ENCODE measurements at places on chromosomes 2 and 18.
A peak's percentile ranks its signal among the peaks of the same experiment; 100 is the strongest.

DNA sequence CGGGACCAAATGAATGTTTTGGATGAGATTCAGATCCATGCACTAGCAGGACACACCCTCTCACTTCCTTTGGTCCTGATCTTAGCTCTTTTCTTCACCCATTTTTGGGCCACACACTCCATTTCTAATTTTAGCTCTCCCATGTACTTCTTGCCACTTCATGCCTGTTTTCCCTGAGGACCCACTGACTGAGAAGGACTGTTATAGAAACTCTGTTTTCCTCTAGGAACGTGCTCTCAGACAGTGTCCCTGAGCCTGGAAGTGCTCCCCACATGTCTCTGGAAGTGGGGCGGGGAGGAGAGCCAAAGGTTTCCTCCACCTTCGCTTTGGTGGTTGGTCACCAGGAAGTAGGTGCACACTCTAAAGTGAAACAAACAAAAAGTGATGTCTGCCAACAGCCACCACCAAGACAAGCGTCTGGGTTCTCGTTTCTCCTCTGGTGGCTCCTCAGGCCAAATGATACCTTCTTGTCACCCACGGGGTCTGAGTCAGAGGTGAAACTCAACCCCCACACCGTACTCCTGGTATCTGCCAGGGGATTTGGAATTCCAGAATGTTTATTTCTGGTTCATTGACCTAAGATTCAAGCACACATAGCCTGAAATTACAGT, 74.7 kb downstream of the MERTK start:
- DNase-seq: no peak

DNA sequence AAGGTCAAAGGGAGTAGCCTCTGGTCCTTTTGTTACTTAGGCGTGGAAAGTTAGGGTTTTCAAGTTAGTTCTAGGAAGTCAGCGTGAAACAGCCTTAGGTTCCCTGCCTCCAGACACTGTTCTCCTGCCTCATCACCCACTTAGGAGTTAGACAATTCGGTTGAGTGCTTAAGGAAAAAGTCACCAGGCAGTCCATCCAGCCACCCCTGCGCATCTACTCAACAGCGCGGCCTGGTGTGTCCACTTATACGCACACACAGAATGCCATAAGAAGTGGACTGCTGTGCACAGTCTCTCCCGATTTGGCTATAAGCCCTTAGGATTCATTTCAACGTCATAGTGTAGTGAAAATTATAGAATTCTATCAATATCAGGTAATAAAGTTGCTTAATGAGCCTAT, 470.8 kb upstream of the TNP1 start:
- DNase-seq: no peak

DNA sequence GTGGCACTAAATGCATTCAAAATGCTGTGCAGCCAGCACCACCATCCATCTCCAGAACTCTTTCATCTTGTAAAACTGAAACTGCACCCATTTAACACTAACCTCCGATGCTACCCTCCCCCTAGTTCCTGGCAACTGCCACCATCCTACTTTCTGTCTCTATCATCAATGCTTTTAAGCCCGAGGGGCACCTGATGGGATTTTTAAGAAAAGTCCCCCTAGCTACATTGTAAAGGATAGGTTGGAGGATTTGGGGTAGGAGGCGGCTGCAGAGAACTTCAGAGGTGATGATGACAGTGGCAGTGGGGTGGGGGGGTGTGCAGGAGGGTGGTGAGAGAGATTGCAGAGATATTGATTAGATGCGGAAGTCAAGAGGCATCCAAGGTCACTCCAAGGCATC, 10.8 kb upstream of the YWHAQ start:
- DNase-seq: no peak

- DNase-seq: no peak
Measured at GRCh38 chr2:170155723-170156253, 22.2 kb upstream of the MYO3B start.

GRCh38 chr2:25159949-25160348, 8.4 kb downstream of the POMC start:
- no peak for DNase-seq

GRCh38 chr2:53208815-53209214, 558.8 kb upstream of the CHAC2 start:
- no peak for DNase-seq

DNA sequence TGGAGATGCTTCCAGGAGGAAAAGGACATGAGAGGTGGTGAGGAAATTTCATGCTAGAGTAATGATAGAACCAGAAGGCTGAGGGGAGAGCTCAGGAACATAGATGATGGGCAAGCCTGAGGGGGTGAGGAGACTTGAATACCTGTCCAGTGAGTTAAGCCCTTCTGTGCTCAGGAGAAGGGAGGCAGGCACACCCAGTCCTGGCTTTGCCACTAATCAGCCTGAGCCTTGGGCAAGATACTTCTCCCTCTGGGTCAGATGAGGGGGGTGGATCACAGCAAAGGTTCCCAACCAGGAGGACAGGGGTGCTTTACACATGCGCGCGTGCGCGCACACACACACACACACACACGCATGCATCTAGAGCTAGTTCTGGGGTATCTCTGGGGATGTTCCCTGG, 151.6 kb upstream of the MSH6 start:
- DNase-seq: no peak

DNA sequence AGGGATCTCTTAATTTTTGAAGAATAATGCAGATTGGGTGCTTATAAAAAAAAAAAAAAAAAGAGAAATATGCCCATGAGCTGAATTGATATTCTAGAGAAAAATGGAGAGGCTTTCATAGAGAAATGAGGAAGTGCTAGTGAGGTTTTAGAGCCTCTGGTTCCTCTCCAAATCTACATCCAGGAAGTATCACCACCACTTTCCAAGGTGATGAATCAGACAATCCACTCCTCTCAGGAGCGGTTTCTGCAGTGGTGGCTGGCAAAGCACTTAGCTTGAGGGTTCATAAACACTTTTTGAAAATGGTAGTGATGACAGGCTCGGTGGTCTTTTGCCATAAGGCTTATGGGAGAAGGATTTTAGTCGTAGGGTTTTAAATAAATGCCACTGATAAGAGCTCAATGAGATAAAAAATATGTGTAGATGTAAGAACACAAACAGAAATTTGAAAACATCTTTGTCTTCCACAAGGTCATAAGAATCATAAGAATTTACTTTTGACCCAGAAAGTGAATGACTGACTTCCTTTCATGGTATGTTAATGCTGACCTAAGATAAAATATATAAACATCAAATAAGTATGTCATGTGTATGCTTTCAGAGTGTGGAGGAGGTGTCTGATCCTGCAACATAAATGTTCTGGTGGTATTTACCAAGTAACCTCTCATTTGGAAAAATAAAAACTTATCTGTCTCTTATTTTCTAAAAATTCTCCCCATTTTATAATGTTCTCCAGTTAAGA, 42.1 kb upstream of the DSG1 start:
- DNase-seq: no peak

DNA sequence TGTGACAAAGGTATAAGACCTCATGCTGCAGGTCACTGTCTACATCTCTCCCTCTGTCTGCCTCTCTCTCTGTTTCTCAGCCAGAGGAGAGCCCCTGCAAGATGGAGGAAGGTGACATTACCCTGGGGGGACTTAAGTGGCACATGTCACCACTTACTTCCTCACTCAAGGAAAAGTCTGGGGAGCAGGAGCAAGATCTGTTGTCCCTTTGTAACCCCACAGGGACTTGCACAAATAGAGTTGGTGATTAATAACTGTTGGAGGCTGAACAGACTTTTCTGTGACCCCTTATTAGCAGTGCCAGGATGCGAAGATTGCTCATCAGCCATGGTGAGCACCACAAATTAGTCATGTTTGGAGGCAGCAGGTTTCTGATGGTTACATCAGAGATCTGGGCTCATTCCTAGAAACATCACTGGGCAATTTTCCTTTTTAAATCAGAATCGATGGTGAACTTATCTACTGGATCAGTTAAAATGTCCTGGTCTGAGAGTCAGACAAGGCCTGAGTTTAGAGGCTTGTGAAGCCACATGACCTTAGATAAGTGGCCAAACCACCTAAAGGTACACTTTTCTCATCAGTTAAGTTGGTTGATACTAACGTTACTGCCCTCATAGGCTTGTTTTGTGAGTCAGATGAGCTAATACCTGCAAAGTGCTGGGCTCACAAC, 81.2 kb upstream of the LTBP1 start:
- DNase-seq: no peak

GRCh38 chr2:37676274-37676673, 4.8 kb upstream of the CDC42EP3 start:
- no peak for DNase-seq

GRCh38 chr2:238820916-238821315, 27.0 kb upstream of the TWIST2 start:
- DNase-seq: no peak

- DNase-seq: no peak
Measured at GRCh38 chr2:203603456-203604389, 68.6 kb upstream of the RAPH1 start.

- DNase-seq: no peak
Measured at GRCh38 chr2:22826703-22827102, 558.3 kb upstream of the KLHL29 start.

DNA sequence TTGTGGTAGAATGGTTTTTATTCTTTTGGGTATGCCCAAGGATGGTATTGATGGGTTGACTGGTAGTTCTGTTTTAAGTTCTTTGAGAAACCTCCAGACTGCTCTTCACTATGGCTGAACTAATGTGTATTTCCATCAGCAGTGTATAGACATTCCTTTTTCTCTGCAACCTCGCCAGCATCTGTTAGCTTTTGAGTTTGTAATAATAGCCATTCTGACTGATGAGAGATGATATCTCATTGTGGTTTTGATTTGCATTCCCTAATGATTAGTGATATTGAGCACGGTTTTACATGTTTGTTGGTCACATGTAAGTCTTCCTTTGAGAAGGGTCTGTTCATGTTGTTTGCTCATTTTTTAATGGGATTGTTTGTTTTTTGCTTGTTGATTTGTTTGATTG, 1348.7 kb upstream of the NXPH2 start:
- no peak for DNase-seq

DNA sequence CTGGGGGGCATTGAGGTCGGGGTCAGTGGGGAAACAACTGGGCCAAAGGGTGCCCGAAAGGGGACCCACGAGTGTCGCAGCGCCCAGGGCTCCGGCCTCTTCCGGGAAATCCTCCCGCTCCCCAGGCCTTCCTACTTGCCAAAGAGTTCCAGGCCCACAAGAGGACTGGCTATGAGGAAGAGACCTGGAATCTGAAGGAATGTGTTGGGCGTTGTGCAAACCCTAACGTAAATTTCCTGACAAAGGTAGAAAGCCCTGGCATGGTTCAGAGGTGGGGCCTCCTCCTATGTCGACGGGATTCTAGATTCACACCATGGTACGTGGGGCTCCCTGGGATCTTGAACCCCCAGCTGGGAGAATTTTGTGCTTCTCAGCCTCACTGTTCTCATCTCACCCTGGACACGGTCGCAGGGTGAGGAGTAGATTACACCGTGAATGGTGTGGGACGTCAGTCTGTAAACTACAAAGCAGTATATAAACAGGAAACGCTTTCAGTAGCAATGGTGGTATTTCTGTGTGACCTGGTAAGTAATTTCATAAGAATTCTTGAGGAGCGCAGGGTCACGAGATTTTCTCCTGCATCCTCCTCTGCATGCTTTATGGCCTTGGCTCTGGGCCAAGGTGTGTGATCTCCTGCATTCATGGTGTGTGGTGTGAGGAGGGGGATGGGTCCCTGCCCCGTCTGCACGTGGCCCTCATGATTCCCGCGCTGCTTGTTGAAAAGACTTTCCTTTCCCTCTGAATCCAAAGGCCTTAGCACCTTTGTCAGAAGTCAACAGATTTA, 868 bp downstream of the HSBP1L1 start:
- DNase-seq: no peak

GRCh38 chr18:79598633-79599175, 80.9 kb upstream of the CTDP1 start:
- no peak for DNase-seq

DNA sequence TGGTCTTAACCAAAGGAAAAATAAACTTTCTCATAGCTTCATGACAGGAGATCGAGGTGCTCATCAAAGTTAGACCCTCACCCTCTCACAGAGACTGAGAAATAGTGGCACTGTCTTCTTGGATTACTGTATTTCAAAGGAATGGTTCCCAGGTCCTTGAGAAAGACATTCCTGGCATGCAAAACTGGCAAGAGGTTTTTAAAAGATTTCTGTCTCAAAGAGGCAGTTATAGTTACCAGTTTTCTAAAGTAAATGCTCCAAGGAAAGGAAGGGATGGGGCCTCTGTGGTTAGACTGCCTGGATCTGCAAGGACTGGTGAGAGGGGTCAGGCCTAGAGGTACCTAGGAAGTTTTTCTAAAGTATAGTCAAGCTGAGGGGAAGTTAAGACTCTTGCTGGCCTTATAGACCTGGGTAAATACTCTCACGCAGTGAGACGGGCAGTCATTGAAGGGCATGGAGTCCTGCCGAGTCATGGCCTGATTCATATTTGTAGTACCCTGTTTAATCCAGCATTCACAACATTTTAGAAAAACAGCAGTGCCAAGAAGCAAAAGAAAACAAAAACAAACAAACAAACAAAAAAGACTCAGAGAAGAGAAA, 226.1 kb downstream of the DOK6 start:
- DNase-seq: no peak

GRCh38 chr2:173589604-173590275, 235.1 kb downstream of the CDCA7 start:
- no peak for DNase-seq

DNA sequence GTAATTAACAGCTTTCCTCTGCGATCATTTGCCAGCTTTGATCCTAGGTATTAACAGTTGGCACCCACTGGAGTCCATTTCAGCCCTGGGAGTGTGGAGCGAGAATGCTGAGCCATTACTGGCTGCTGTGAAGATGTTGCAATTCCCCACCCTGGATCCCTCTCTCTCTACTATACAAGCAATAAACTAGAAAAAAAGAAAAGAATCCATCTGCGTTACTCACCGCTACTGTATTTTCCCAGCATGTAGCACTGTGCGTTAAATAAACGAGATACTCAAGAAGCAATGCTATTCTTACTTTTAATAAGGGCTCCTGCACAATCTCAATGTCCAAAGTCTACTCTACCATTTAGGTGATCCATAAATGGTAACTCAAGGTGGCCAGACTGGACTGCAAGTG, 8.5 kb downstream of the RTTN start:
- no peak for DNase-seq

DNA sequence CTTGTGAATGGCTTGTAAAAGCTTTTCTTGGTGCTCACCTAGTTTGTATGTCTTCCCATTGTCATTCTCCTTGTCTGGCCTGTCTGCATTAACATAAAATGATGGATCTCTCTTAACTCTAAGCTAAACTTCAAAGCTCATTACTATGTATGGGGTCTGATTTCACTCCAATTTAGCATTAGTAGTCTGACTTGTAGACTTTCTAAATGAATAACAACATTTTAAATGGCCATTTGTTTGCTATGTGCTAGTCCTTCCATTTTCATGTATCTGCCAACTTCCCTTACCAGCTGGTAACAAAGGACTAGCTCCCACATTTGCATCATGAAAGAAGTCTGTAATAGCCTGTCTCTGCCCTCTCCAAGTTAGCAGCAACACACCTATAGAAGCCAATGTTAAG, 324.2 kb upstream of the RGPD4 start:
- no peak for DNase-seq

- peak; percentile 27 for DNase-seq
Measured at GRCh38 chr2:218996937-218997336, 3.7 kb upstream of the CRYBA2 start.

- no peak for DNase-seq
Measured at GRCh38 chr2:205835923-205836322, 153.6 kb downstream of the NRP2 start.

- no peak for DNase-seq
Measured at GRCh38 chr2:232310696-232311095, 67.9 kb upstream of the ALPP start.

GRCh38 chr18:8730080-8730827, 24.9 kb downstream of the MTCL1 start:
- DNase-seq: no peak

- DNase-seq: no peak
Measured at GRCh38 chr2:104914509-104914908, 60.6 kb downstream of the POU3F3 start.

Data from GM20000 (cell line).